Mucosa of gallbladder (tissue), 1 donor: ENCODE measurements at places on chromosomes 11 and 22. TPM values are rescaled to one million over a fixed set of nuclear protein-coding genes. Genes with fewer than 3 reads are reported as not detected.

The UBQLN3 gene
- 0.26 TPM for total RNA-seq

The MUC6 gene
- 173 TPM for total RNA-seq

The RAG1 gene
- total RNA-seq, result 2.6 TPM

DNA sequence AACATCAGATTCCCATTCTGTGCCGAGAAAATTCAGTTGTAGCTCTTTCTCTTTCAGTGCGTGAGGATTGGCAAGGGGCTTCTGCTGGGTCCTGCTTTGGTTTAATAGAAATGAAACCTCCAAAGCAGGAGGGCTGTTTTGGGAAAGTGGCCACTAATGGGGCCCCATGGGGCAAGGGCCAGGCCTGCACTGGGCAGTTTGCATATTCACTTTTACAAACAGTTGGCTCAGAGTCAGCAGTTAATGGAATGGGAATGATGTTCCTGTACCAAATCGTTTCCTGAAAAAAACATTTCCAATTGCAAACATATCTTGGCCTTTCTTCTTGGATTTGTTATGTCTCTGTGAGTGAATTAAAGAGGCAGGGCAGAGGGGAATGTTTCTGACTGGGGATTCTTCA lies 92.1 kb downstream of the PARVA start:
- no peak for DNase-seq

- no peak for DNase-seq
Observed at GRCh38 chr22:28759861-28760560, 12.5 kb upstream of the CCDC117 start.

DNA sequence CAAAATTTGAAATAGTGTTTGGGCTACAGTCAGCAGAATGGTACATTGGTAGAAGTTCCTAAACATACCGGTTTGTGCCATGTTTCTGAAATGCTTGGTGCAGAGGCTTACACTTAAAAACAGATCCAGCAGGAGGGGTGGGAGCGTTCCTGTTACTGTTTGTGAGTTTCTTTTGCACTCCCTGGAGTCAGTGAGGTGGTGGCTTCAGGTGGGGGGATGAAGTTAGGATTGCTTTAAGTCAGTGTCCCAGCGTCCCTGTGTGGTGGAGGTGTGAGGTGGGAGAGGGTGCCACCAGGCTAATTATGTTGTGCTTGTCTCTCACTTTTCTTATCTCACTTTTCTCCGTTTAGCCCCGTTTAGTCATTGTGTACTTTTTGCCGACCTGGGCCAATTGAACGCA lies 9.7 kb downstream of the TNRC6B start:
- no peak for DNase-seq

GRCh38 chr22:39723899-39724351 lies 153.4 kb downstream of the CACNA1I start:
- DNase-seq, result no peak

GRCh38 chr11:120562806-120563425 lies 51.4 kb downstream of the GRIK4 start:
- no peak for DNase-seq

DNA sequence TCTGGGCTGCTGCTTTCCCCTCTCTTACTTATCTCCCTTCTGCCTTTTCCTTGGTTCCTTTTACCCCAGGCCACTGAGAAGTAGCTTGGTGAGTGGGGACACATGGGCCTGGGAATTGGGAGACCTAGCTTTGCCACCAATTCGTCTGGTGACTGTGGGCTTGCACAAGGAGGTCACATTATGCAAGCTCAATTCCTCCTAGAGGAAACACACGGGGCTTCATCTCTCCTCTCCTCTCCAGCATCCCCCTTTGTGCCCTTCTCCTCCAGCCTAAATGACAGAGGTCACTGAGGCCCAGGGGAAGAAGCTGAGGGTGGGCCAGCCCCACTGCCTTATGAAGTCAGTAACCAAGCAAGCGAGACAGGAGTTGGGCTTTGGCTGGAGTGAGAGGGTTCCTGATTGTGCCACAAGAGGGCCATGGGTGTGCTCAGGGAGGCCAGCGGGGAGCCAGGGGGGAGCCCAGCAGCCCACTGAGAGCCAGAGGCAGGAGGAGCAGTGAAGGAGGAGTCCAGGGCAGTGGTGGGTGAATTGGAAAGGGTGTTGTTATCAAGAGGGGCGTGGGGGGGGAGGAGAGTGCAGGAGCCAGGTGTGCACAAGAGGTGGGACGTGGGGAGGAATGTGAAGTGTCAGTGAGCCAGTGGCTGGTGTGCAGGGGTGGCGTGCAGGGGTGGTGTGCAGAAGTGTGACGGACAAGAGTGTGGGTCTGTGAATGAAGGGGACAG lies 2.0 kb downstream of the CLCF1 start:
- DNase-seq, result no peak

DNA sequence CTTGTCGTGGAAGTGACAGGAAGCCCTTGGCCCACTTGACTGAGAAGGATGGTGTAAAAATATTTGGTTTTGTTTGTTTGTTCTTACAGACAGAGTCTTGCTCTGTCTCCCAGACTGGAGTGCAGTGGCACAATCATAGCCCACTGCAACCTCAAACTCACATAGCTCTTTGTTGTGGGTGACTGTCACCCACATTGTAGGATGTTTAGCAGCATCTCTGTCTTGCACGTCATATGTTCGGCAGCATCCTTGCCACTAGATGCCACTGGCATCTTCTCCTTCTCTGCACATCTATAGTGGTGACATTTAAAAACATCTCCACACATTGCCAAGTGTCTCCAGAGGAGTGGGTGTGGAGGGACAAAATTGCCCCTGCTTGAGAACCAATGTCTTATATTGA lies 56.8 kb downstream of the PRR5L start:
- no peak for DNase-seq

DNA sequence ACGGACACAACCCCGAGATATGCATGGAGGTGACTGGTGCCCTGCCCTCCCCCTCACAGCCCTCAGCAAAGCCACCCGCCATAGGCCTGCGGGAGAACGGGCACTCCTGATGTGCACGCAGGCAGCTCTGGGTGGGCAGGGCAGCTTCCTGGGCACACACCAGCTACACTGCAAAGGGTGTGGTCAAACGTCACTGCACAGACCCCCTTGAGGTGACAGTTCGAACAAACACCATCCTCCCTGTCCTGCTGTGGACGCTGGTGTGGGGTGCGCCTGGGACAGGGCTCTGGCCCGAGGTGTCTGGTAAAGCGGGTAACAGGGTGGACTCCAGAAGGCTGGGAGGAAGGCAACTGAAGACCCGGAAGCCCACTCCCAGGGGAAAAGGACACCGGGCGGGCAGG lies 21.9 kb upstream of the MOB2 start:
- no peak for DNase-seq

DNA sequence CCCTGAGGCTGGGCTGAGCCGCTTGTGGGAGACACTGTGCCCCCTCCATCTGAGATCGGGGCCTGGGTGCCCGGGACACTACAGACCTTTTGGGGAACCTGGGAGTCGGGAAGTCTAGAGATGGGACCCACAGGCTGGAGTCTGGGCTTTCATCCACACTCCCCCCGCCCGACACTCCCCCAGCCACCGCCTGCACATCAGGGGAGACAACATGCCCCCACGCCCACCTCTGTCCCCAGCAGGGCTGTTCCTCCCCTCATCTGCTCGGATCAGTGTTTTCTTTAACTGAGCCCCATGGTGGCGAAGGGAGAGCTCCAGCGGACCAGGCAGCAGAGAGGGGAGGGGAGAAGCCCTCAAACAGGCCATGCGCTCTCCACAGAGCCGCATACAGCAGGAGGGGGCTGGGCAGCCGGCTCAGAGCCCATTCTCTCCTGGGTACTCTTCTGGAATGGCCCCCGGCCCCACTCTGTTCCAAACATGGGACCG lies 174.7 kb downstream of the IGLL1 start:
- DNase-seq, result no peak

- DNase-seq, result no peak
Observed at GRCh38 chr11:36751335-36751781, 153.3 kb upstream of the RAG2 start.

DNA sequence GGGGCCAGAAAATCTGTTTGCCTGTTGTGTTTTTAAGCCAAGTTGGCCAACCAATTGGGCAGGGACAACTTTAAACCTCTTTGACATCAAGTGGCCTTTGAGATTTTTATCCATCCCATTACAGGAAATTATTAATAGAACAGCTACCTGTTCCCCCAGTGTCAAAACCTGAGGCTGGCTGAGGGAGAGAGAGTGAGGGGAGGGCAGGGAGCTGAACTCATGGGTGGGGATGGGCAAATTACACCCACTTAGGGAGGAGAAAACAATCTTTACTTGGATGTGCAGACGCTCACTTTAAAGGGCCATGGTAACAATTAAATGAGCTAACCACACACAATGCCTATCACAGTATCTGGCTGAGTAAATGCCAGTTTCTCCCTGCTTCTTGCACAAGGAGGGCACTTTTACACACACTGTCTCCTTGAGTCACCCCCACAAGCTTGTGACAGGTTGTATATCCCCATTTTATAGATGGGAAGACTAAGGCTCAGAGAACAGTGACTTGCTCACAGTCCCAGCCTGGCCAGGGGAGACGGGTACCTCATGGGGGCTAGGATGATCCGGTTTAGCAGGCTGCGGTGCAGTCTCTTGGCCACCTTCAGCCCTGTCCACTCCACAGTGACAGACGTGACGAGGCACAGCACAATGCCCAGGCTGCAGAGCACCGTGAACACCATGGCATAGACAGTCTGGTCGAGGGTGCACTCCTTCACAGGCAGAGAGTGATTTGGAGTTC lies 17.8 kb upstream of the KCNJ11 start:
- no peak for DNase-seq
